Adipocyte (in vitro differentiated cells): ENCODE measurements at places on chromosomes 2 and 18.
A peak's percentile ranks its signal among the peaks of the same experiment; 100 is the strongest.

DNA sequence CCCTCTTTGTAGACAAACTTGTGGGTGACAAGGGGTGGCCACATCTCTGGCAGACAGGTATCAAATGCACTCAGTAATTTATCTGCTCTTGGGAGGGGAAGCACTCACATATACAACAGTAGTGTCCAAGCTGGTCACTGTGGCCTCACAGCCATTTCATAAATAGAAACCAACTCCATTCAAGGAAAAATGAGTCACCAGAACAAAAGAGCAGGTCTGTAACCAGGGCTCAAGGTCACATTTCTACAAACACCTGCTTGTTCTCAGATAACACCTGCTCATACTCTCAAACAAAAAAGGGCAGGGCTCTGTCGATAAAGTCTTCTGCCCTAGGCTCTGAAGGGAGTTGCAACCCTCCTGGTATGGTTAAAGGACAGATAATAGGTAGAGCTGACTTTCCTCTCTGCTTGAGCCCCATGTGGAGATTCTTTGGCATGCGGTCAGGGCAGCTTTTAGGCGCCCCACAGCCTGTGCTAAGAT lies 459.0 kb downstream of the BCL11A start:
- no peak for DNase-seq

- DNase-seq, result no peak
These were observed 41.6 kb downstream of the INO80C start for GRCh38 chr18:35455926-35456763.

GRCh38 chr18:49503931-49504330 lies 16.9 kb upstream of the C18orf32 start:
- DNase-seq, result no peak

- DNase-seq, result no peak
These were observed 27.2 kb downstream of the SNED1 start for GRCh38 chr2:241025639-241026038.

- DNase-seq, result peak; percentile 56
These were observed 48.0 kb downstream of the SERPINB8 start for GRCh38 chr18:64017870-64018269.

DNA sequence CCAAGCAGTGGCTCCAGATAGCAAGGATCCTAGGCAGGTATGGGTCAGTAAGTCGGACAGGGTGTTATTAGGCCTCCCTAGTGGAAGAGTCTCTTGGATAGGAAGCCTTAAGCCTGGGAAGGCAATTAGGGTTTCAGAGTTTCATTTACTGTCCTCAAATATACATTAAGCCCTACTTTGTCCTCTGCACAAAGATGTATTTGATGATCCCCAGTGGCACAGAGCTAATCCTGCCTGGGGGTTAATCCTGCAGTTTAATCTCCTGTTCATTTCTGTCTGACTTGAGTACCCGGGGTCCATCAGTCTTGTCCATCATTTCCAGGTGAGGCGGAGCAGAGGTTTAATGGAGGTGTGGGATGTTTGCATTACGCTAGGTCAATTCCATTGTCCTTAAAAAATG lies 62.0 kb downstream of the MTCL1 start:
- DNase-seq, result no peak

DNA sequence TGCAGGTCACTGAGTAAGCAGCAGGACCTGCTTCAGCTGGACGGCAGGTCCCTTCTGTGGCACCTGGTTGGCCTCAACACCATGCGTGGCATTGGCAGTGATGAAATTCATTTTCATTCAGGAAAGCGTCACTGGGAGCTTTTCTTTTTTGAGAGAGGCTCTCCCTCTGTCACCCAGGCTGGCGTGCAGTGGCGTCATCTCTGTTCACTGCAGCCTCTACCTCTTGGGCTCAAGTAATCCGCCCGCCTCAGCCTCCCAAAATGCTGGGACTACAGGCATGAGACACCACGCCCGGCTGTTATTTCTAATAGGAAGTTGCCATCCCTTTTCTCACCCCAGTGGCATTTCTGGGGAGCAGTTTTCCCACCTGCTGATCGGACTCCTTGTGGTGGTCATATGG lies 39.3 kb downstream of the NCK2 start:
- no peak for DNase-seq

DNA sequence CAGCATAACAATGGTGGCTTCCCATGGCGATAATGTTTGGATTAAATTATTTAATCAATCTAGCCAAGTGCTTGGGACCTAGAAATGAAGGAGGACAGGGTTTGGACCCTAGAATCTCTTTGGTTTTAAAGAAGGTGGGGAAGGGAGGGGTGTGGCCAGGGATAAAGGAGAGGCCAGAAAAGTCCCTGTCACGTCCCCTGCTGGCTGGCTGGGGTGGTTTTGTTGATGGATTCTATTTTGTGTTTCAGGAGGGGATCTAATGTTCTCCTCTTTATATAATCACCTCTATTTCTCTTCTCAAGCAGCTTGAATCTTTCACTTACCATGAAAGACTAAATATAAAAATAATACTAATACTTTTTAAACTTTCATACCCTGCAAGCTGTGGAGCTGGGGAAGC lies 52.6 kb upstream of the GALR1 start:
- no peak for DNase-seq

DNA sequence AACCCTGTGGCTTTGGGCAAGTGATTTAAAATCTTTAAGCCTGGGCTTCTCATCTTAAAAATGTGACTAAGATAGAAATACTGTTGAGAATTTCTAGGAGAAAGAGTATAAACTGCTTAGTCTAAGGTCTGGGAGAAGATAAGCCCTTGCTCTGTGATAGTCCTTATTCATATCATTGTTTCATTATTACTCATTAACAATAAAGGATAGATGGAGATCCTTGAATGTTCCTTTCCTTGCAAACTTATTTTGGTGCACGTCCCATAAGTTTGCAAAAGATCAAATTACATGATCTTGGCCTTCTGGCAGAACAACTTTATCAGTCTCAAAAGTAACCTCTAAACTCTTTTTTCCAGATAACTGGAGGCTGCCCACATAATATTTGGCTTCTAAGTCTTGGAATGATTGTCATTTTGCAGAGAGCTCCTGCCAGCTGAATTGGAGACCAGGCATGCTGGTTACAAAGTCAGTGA lies 138.3 kb downstream of the FAM124B start:
- DNase-seq, result peak; percentile 48

- no peak for DNase-seq
These were observed 84.1 kb downstream of the XIRP2 start for GRCh38 chr2:166972418-166972817.

GRCh38 chr2:25030702-25031101 lies 11.2 kb upstream of the EFR3B start:
- DNase-seq, result no peak

DNA sequence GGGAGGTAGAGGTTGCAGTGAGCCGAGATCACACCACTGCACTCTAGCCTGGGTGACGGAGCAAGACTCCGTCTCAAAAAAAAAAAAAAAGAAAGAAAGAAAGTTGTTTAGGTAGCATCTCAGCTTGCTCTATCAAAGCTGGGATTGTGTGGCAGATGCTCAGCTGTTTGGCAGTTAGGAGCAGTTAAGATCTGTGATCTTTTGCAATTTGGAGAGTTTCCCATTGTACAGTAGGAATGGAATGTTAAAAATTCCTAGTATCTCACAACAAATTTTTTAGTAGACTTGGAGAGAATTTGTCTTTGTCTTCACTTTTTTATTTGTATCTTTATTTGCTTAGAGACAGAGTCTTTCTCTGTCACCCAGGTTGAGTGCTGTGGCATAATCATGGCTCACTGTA lies 122.9 kb upstream of the UNC80 start:
- DNase-seq, result peak; percentile 71

DNA sequence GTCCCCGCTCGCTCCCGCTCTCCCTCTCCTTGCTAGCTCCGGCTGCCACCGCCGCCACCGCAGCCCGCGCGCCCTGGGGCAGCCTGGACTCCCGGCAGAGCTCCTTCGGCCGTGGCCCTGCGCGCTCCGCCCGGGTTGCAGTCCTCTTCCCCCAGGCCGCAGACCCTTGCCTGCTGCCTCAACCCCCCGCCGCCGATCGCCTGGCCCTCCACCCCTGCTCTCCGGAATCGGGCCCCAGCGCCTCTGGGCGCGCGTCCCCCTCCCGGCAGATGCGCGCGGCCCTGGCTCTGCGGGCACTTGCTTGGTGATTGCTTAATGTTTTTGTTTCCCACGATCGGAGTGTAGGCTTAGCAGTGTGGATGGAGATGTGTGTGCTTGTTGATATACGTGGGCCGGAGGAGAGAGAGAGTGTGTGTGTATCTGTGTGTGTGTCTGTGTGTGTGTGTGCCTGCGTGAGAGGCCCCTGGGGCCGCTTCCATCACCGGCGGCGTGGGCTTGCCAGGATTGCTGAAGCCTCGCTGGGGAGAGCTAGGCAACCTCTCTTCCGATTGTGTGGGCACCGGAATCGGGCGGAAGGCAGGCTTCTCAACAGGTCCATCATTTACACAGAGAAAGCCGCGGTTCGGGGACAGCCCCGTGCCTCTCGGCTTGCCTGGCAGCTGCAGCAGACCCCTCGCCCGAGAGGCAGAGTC lies 877 bp downstream of the INHBB start:
- DNase-seq, result peak; percentile 82

GRCh38 chr2:180571559-180571958 lies 408.8 kb upstream of the UBE2E3 start:
- DNase-seq, result peak; percentile 77

- peak; percentile 43 for DNase-seq
These were observed 101.6 kb downstream of the SPTBN1 start for GRCh38 chr2:54557601-54558187.

- no peak for DNase-seq
These were observed 17.1 kb downstream of the PXDN start for GRCh38 chr2:1727101-1727771.

GRCh38 chr18:69817335-69817940 lies 130.2 kb downstream of the CD226 start:
- peak; percentile 95 for DNase-seq
